ENCODE measurements at places on chromosomes 16 and 17.

- DNase-seq = no peak
These were observed 12.3 kb upstream of the PITPNA start for GRCh38 chr17:1574697-1575471.

GRCh38 chr16:12025926-12026325, 49.4 kb downstream of the SNX29 start:
- DNase-seq = no peak

- DNase-seq = no peak
These were observed 19.8 kb downstream of the TMEM98 start for GRCh38 chr17:32947736-32948135.

- DNase-seq = no peak
These were observed 36.3 kb upstream of the PRSS54 start for GRCh38 chr16:58331024-58331707.

DNA sequence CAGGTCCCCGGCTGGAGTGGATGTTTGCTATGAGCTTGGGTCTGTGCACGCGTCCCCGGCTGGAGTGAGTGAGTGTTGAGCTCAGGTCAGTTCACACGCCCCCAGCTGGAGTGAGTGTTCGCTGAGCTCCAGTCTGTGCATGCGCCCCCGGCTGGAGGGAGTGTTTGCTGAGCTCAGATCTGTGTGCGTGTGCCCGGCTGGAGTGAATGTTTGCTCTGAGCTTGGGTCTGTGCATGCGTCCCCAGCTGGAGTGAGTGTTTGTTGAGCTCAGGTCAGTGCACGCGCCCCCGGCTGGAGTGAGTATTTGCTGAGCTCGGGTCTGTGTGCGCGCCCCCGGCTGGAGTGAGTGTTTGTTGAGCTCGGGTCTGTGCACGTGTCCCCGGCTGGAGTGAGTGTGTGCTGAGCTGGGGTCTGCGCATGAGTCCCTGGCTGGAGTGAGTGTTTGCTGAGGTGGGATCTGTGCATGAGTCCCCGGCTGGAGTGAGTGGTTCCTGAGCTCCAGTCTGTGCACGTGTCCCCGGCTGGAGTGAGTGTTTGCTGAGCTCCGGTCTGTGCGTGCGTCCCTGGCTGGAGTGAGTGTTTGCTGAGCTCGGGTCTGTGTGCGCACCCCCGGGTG, 284.2 kb downstream of the SNX29 start:
- no peak for DNase-seq

GRCh38 chr17:16286947-16287562, 66.2 kb downstream of the CENPV start:
- no peak for DNase-seq

DNA sequence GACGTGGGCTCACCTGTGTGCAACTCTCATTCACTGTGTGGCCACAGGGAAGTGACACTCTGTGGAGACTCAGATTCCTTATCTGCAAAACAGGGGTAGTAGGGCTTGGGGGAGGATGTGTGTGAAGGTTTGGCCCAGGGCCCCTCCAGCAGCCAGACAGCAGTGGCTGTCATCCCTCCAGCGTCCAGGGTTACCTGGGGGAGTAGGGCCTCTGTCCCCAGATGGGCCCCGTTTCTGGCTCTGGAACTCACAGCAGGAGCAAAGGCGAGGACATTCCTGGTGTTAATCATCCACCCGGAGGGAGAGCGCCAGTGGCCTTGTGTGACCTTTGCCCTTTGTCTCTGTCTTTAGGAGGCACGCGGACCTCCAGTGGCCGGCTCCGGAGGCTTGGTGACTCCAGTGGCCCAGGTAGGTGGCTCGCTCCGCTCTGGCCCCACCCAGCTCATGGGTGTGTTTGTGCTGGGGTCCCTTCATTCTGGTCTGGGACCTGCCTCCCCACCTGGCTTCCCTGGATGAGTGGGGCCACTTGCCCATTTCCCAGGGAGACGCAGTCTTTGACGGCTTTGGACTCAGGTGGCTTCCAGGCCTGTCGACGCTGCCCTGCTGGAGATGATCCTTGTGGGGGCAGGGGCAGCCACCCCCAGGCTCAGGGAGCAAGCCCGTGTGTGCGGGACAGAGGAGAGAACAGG, 166.2 kb downstream of the SEC14L1 start:
- no peak for DNase-seq

DNA sequence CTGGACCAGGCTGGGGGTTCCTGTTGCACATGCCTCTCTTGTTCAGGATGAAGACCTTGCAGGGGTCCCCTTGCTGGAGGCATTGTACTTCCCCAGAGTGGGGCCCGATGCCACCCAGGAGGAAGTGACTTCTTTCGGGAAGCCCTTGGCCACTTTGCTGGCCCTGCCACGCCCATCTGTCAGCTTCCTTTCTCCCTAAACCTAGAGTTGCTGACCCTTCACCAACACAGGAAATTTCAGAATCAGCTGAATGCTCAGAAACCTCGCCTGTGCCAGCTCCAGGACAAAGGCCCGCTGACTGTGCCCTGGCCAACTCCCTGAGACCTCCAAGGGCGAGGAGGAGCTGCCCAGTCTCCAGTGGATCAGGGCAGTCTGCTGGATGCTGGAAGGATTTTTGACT, 26.7 kb downstream of the WNT9B start:
- DNase-seq = no peak

- DNase-seq = no peak
These were observed 135.2 kb upstream of the ELAC2 start for GRCh38 chr17:13153036-13153435.

- DNase-seq = no peak
These were observed 760 bp downstream of the SLFN12L start for GRCh38 chr17:35536664-35537171.

- DNase-seq = no peak
These were observed 21.1 kb downstream of the CPSF4L start for GRCh38 chr17:73240561-73240960.

DNA sequence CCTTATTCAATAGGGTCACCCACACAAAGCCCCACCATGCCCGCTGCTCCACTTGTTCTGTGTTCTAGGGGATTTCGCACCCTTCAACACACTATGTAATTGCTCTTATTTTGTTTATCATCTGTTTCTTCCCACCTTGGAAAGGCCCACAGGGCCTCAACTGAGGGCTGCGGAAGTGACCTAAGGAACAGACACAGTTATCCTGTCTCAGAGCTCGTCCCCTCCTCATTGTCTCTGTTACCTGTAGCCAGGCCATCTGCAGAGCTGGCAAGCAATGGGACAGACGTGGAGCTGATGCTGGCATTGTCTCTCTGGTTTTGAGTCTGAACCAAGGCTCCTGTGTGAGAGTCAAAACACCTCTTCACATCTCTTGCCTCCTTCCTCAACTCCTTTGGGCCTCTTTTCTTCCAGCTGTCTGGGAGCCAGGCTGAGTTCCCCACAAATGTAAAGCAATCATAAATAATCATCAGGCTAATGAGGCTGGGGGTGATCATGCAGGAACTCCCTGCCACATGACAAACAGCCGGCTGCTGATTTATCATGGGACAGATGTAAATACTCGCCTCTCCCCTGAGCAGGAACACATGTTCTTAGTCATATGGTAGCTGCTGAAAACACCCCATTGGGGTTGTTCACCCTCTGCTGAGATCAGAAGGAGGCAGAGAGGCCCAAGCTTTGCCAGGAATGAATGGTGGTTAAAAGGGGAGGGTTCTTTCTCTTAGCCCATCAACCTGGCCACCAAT, 71.9 kb downstream of the AXIN2 start:
- no peak for DNase-seq

GRCh38 chr17:4950746-4951204, at the start of gene ENO3:
Gene ENO3, plus strand, starts transcription at chr17:4951119. Its CDS starts 711 bp downstream, at chr17:4951830.
- DNase-seq = no peak

DNA sequence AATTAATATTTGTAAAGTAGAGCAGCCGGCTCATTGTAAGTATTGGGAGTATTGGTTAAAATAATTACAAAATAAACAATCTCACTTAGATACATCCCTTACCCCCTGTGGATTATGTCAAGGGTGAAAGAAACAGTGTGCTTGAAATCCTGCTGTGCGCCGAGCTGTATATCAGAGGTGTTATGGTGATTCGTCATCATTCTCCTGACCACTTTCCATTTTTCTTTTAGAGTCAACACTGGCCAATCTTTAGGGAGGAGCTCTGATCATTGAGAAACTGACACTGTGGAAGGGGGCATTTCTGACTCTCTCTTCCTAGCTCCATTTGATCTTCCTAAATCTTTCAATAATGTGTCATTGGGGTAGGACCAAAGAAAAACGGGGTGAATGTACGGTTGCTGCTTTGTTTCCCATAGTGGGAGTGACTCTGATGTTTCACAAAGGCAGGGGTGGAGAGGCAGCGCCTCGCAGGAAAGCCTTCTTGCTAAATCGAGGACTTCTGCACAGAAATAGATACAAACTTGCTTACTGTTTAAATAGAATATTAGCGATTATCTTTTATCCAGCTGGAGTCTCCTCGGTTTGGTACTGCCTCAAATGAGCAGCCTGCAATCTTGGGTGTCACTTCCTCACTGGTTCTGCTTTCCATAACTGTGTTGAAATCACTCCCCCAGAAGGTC, 123.4 kb downstream of the PRKCB start:
- DNase-seq = no peak

- no peak for DNase-seq
These were observed 12.8 kb upstream of the TNS4 start for GRCh38 chr17:40514013-40514875.

DNA sequence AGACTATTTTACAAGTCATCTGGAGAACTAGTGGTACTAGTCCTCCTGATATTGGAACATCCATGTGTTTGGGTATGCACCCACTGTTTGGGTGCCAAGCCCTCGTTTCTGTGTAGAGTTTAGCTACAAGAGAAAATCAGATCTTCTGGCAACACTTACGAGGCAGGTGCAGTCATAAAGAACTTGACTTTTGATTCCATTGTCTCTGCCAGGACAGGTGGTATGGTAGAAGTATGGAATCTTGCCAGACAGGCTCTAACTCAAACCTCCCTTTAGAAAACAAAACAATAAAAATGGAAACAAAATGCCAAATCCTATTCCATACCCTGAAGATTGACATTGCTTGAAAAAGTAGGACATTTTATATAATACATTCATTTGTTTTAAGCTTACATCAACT, 16.0 kb downstream of the RNF43 start:
- no peak for DNase-seq

DNA sequence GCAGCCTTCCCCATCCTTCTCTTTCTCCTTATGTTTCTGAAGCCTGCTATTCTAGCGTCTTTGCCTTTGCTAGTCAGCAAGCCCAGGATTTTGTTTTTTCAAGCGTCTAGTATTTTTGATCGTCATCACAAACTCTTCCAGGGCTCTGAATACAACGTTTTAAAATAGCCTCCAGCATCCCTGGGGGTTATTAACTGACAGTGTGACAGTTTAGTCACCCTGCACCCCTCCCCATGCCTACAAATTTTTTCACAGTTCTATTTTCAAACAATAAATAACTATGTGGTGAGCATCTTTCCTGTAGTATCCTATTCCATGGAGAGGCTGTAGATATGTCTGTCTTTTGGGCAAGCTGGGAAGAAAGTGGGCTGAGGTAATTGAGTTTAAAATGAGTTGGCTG, 280.9 kb downstream of the MAP2K4 start:
- DNase-seq = no peak

- no peak for DNase-seq
These were observed 76.4 kb downstream of the SOCS1 start for GRCh38 chr16:11179574-11179973.

DNA sequence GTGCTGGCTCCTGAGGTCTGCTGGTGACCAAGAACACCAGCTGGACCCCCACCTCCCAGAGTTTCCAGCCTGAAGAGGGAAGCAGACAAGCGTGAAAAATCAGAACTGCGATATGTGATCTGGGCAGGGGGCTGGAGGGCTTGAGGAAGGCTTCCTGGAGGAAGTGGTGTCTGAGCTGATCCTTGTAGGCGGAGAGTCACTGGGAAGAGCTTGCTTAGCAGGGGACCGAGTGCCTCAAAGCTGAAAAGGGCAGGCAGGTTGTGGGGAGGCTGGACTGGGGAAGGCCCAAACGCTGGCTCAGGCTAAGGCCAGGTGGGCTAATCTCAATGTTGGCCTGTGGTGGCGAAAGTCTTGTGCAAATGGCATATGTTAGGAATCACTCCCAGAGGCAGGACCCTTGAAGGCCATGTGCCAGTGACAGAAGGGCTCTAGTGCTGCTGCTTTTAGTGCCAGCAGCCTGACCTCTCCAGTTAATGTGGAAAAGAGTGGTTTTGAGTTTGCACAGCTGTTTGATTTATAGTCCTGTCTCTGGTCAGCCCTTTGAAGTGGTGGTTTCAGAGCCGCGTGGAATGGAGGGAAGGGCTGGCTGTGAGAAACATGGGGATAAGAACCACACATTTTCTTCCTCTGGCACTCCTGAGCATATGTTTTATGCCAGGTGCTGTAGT, 85.3 kb upstream of the LGALS9 start:
- DNase-seq = no peak

GRCh38 chr16:85613604-85614337, 649 bp downstream of the GSE1 start:
- DNase-seq = no peak

DNA sequence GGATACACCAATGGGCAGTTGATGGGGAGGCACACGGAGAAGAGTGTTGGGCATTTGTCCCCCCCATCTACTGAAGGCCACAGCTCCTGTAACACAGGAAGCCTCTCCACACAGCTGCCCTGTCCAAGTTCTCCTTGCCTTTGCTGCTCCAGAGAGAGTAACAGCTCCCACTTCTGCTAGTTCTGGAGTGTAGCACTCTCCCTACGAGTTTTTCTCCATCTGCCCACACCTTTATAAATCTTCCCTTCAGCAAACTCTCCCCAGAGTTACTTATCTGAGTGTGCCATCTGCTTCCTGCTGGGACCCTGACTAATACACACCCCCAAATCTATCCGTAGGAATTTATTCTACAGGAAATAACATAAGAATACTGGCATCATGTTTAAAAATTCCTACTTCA, 42.6 kb upstream of the ERN1 start:
- DNase-seq = no peak

- no peak for DNase-seq
These were observed 23.0 kb downstream of the ARHGAP27 start for GRCh38 chr17:45409659-45410076.

- DNase-seq = no peak
These were observed 50.4 kb upstream of the HS3ST2 start for GRCh38 chr16:22763437-22764080.

DNA sequence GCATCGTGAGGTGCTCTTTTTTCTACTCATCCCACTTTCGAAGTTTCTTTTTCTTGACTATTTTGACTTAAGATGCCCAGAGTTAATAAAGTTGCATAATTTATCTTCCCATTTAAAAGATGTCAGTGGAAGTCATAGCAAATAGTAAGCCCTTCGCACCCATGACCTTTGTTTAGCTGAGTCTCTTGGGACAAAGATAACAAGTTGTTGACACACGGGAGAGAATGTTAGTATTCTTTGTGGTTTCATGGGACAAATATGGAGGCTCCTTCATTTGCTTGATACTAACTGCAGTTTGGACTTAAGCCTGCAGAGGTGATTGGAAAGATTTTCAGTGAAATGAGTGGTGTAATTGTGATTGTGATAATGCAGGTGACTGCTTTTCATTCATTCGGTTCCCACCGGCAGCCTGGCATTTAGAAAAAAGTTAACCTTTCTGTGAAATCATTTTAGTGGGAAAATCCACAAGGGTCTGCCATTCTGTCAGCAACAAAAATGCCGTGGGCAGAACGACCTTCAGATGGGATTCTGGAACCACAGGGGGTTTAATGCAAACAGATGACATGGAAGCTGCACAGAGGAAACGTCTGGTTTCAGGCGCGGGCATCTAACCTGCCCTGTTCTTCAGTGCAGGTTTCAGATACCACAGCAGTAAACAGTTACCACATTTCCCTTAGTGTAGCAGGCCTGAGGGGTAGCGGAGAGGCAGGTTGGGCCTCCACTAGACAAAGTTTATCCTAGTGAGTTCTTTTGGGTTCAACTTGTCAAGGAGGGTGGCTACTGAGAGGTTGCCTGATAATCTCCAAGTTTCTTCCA, 123.0 kb downstream of the RPTOR start:
- no peak for DNase-seq
